ENCODE measurements at places on chromosomes 3 and 15. TPM values are rescaled to one million over a fixed set of nuclear protein-coding genes. Genes with fewer than 3 reads are reported as not detected.

CD200R1 gene
- total RNA-seq, result 2.7 TPM

ITIH3 gene
- total RNA-seq, result 3.6 TPM

FGD5 gene
- 25.4 TPM for total RNA-seq

CLDN16 gene
- total RNA-seq, result 1.1 TPM

DNA sequence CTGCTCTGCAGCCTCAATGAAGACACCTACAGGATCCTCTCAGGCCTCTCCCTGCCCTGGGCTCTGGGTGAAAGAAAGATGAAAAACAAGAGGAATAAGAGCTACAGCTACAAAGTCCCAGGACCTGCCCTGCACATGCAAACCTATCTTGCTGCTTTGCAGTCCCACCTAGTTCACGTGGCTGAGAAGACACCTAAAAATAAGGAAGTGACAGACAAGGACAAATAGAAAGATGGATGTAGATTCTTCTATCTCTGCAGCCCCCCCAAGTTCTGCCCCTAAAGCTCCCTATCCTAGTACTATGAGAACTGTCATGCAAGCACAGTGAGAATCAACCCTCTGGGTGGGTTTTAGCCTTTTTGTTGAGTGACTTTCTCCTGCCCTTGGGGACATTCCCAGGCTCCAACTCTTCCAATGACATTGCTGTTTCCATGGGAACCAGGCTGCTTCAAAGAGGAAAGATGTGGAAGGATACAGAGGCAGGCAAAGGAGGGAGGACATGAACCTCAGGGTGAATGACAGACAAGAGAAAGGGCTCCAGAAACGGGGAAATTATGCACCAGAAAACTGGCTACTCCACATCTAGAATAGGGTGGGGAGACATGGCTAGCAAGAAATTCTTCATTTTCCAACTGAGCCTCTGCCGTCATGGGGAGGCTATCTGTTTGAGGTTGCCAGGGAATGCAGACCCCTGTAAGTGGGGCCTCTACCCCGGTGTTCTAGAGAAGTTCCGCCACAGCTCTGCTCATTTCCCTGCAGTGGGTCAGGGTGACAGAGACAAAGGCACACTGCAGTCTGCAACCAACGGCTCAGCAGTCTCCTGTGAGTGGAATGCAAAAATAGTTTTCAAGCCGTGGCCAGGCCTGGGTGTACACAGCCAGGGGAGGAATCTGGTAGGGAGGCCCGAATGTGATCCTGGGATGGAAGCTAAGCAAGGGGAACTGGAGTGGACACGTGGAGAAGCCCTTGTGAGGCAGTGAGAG lies 5.2 kb downstream of the CSPG5 start:
- no peaks in the 10 kb centered on the region for H3K36me3 ChIP-seq
- H3K4me3 ChIP-seq, result no peak overlapping the region
- no peak overlapping the region for H3K27ac ChIP-seq
- DNase-seq, result no peak
- peaks cover 8% of the 10 kb centered on the region for H3K27me3 ChIP-seq

DNA sequence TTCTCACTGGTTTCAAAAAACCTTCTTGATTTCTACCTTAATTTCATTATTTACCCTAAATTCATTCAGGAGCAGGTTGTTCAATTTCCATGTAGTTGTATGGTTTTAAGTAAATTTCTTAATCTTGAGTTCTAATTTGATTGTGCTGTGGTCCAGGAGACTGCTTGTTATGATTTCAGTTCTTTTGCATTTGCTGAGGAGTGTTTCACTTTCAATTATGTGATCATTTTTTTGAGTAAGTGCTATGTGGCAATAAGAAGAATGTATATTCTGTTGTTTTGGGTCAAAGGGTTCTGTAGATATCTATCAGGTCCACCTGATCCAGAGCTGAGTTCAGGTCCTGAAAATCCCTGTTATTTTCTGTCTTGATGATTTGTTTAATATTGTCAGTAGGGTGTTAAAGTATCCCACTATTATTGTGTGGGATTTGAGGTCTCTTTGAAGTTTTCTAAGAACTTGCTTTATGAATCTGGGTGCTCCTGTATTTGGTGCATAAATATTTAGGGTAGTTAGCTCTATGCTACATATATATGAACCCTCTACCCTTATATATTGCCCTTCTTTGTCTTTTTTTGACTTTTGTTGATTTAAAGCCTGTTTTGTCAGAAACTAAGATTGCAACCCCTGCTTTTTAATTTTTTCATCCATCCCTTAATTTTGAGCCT lies 158.4 kb upstream of the TPRG1 start:
- no peaks in the 10 kb centered on the region for H3K27me3 ChIP-seq
- H3K4me1 ChIP-seq, result no peaks in the 10 kb centered on the region

GRCh38 chr3:10299175-10299574 lies 6.4 kb upstream of the GHRL start:
- H3K27me3 ChIP-seq, result no peaks in the 10 kb centered on the region
- H3K36me3 ChIP-seq, result peaks cover 3% of the 10 kb centered on the region
- no peak overlapping the region for H3K27ac ChIP-seq
- H3K4me3 ChIP-seq, result no peak overlapping the region
- H3K4me1 ChIP-seq, result no peaks in the 10 kb centered on the region

- H3K36me3 ChIP-seq, result no peaks in the 10 kb centered on the region
- H3K4me1 ChIP-seq, result peaks cover 5% of the 10 kb centered on the region
- H3K4me3 ChIP-seq, result no peak overlapping the region
These were observed 45.8 kb upstream of the SLCO2A1 start for GRCh38 chr3:134075568-134075825.

GRCh38 chr3:71652781-71653413 lies 69.4 kb upstream of the FOXP1 start:
- no peak overlapping the region for H3K4me3 ChIP-seq
- no peak overlapping the region for H3K27ac ChIP-seq
- H3K4me1 ChIP-seq, result no peaks in the 10 kb centered on the region
- H3K36me3 ChIP-seq, result no peaks in the 10 kb centered on the region
- DNase-seq, result peak; percentile 68

DNA sequence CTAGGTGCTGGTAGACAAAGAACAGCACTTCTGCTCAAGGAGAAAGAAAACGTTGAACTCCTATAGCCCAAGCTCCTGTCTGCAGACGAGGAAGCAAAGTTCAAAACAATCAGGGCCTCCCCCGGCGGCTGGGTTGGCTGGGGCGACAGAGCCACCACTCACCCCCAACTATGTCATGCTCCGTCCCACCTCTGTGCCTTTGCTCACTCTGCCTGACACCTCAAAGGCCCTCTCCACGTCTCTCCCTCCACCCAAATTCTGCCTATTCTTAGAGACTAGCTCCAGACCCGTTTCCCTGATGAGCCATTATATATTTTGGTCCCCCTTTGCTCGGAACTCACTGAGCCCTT lies 304.3 kb downstream of the TLE3 start:
- no peak overlapping the region for H3K27ac ChIP-seq
- no peaks in the 10 kb centered on the region for H3K27me3 ChIP-seq
- no peaks in the 10 kb centered on the region for H3K36me3 ChIP-seq
- no peak for DNase-seq
- no peak overlapping the region for H3K4me3 ChIP-seq

Measured in left lung (tissue), 14 donors.